ENCODE measurements at places on chromosomes 6 and 20.
A peak's percentile ranks its signal among the peaks of the same experiment; 100 is the strongest.

- no peak for DNase-seq
These were observed 117.4 kb upstream of the FRMD1 start for GRCh38 chr6:168196385-168196860.

DNA sequence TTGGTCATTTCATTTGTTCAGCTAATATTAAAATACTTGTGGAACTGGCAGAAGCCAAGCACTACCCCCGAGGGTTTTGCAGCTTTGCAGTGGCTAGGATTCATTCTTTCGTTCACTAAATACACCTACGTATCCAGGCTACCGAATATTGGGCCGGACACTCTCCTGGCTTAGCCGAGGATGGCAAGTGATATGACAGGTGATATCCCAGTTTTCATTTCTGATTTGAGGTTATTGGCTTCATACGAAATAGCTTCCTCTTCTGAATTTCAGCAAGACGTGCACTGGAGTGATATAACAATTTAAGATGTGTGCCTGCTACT, 536 bp upstream of the MTFR2 start:
- DNase-seq: no peak

- DNase-seq: no peak
These were observed 13.7 kb downstream of the RBCK1 start for GRCh38 chr20:421685-422250.

DNA sequence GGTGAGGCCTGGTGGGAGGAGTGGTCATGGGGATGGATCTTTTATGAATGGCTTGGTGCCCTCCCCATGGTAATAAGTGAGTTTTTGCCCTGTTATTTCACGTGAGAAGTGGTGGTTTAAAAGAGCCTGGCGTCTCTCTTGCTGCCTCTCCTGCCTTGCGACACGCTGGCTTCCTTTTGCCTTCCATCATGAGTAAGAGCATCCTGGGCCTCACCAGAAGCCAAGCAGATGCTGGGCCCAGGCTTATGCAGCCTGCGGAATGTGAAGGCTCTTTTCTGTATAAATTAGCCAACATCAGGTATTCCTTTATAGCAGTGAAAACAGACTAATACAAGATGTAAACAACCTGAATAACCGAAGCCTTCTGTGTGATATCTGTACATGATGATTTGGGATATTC, 27.6 kb downstream of the VTA1 start:
- no peak for DNase-seq

GRCh38 chr6:169921853-169922824, 170.7 kb downstream of the ERMARD start:
- peak; percentile 65 for DNase-seq

- DNase-seq: peak; percentile 57
These were observed 47.1 kb downstream of the MCUR1 start for GRCh38 chr6:13767121-13767808.

DNA sequence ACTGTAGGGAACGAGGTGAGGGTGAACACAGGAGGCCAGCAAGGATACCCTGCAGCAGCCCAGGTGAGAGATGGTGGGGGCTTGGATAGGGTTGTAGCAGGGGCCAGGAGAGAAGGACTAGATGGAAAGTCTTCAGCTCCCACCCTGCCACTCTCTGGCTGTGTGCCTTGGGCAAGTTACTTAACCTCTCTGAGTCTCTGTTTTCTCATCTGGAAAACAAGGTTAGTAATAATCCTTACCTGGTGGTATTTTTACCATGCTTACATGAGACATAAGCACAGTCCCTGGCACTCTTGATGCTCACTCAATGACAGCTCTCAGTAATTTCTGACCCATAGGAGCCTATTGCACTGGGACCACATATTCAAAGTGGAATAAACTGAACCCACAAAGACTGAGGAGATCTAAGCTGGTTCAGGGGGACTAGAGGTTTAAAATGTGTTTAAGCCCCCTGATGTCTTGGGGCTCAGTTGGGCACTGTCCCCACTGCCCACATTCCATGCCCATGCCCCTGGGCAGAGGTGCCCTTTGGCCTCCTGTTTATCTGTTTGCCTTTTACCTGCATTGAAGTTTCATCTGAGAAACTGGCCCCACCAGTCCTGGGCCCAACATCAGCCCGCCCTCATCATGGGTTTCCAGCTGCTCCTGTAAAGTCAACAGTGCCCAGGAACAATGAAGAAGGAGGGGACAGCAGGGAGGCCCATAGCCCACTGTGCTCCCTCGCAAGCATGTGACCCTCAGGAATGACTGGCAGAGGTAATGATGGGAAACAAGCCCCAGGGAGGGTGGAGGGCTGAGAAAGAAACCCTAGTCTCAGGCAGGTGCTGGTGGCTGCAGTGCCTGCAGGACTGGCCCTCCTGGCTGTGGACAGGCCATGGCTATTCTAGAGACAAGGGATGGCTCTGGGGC, 104.0 kb downstream of the VEGFA start:
- DNase-seq: no peak

DNA sequence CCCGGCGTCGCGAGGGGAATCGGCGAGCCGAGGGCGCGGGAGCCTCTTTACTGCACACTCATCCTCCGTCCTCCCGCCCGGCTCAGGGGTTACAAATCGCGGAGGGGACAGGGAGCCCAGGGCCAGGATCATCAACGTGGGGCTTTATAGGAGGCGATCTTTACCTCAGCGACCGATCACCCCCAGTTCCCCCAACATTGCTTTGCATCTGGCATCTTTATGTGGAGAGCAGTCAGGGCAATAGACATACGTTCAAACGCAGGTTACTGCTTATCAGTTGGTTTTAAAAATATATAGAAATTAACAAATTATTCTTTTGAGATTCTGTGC, 634 bp downstream of the HSF2 start:
- DNase-seq: no peak

DNA sequence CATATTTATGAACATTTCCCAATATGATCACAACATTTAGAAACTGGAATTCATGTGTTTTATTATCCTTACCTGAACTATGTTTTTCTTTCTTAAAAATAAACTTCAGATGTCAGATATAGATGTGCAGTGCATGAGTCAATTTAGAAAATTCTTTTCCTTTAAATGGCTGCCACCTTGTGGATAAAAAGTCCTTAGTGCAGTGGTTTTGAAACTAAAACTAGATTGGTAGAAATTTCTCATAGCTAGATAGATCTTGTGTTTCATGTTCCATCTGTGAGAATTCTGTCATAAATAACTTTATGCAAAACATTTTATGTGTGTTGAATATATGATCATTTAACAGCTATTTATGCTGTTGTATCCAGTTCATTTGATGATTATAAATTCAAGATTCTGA, 134.9 kb downstream of the KLHL32 start:
- DNase-seq: no peak

- no peak for DNase-seq
These were observed 226.5 kb downstream of the BTBD9 start for GRCh38 chr6:38413102-38413800.

DNA sequence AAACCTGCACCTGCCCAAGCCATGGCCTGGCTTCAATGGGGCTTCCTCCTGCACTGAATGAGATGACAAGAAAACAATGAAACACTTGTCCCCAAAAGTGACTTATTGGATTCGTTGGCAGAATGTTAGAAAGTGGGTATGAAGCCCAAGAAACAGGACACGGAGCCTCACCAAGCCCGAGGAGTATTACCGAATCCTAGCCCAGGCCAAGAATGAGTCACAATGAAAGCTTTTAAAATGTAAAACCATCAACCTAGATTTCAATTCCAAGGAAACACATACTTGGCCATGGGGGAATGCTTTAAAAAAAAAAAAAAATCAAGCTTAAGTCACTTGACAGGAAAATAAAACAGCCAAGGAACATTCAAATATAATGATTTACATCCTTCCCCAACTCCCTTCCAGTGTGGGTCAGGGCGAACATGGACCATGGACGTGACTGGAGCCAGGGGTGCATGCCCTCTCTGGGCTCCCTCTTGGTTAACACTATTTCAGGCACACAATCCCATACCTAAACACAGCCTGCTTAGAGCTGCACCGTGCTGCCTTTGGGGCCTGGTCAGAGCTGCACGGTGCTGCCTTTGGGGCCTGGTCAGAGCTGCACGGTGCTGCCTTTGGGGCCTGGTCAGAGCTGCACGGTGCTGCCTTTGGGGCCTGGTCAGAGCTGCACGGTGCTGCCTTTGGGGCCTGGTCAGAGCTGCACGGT, 3.1 kb upstream of the STX16 start:
- no peak for DNase-seq
